ENCODE measurements at places on chromosomes 11 and 22. TPM values are rescaled to one million over a fixed set of nuclear protein-coding genes. Genes with fewer than 3 reads are reported as not detected.

DNA sequence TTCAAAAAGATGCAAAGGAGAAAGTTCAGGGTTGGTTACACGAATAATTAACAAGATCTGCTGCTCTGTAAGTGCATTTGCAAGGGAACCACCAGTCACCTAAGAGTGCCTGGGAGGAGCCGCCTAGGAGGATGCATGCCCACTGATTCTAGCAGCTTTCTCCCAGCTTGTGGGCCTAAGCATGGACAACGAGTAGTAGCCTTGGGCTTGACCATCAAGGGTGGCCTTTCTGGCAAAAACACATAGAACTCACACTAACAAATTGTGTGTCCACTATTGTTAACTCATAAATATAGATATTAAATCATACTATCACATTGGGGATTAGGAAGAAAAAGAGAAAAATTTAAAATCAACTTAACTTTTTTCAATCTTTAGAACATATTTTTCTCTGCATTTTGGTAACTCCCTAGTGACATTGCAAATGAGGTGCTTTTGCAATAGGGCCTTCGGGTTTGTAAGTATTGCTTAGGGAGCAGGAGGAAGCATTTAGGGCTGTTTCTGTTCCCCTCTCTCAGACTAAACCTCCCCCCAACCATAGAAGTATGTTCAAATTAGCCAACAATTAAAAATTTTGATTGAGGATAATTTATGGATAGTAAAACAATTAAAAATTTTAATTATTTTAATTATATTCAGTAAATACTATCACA is 57.3 kb upstream of the CEP295 start:
- DNase-seq = no peak

DNA sequence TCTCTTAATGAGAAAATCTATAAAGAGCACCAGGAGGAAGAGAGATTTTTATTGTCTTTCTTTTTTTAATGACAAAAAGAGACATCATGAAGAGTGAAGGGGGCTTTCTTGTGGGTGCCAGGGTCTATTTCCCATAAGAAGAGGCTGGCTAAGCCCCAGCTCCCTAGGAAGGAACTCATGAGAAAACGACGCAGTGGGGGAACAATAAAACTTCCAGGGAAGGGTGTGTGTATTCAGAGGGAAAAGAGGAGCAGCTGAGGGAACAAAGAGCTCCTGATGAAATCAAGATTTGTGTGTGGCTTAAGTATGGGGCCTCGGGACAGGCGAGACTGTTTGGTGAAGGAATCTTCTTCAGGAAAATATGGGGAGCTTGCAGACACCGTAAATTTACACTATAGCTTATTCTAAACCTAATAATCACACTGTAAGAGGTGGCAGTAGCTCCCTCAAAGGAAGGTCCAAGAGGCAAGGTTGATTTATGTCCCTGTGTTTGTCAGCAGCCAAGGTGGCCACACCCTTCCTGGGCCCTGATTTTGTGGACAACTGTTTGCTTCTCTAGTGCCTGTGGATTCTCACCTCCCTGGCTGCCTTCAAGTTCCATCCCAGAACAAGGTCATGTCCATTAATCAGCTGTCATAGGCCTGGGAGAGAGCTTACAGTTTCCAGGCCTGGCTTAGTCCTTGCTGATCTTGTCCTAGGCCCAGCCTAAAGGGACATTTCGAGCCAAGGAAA is 615.7 kb downstream of the INSC start:
- DNase-seq = no peak

DNA sequence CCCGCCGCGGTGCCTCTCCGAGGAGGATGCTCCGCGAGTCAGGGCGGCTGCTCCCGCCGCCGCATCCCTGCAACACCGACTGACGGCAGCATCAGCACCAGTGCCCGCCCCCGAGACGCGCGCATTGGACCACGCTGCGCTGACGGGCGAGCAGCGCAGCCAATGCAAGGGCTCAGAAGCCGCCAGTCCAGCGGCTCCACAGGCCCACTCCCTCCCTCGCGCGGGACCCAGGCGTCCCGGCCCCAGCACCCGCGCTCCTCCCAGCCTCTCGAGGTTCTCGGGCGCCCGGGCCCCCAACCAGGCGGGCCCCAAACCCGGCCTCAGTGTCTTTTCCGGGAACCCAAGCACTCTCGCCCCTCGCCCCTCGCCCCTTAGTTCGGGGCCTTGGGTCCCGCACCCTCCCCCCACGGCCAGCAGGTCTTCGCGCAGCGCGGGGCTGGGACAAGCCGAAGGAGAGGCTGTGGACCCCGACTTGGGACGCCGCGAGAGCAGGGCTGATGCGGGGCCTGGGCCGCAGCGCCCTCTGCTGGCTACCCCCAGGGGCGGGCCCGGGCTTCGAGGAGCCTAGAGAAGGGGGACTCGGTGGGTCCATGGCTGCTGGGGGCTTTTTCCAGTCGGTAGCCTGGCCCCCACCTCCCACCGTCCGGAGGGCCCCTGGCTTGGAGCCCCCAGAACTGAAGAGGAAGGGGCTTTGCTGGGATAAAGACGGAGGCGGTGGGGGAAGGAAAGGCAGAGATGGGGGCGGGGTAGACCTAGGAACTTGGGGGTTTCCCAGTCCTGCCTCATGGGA is at the start of gene NRXN2:
Gene NRXN2, minus strand, starts transcription at position 81 of the 790 bp plus-strand sequence. CDS start 9,498 bp downstream, outside the sequence.
- DNase-seq = peak; percentile 75

DNA sequence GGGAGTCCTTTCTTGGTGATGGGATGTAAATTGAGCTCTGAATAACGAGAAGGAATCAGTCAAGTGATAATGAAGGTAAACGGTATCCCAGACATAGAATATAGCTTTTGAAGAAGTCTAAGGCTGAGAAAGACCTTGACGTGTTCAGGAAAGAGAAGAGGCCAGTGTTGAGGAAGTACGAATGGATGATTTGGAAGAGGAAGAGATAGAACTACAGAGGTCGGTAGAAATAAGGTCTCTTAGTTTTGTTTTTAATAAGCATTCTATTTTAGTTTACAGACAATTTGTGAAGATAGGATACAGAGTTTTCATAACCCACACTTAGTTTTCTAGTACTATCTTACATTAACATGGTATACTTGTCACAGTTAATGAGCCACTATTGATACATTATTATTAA is 1598.1 kb downstream of the FAM181B start:
- no peak for DNase-seq

DNA sequence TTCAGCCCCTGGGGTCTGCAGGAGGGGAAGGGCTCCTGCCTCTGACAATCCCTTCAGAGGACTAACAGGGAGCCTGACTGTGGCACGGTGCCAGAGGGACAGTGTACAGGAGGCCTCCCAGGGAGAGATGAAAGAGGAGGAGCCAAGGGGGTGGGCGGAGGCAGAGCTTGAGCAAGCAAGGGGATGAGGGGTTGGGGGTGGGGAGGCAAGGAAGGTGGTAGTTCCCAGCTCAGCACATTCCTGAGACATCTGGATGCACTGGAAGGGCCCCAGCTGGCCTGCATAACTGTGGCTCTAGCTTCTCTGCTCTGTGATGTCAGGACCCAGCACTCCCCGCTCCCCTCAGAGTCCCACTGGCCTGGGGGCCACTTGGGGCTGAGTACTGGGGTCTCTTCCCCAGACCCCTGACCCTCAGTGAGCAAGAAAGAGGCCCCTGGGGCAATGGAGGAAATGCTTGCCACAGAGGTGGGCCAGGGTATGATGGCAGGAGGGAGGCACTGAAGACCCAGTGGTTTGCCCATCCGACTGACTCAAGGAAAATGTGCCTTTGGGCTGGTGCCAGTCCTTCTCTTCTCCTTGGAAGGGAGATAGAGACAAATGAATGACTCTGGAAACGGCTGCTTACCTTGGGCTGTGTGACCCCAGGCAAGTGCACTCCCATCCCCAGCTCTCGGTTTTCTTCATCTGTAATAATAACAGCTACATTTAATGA is 13.3 kb downstream of the CREB3L1 start:
- peak; percentile 97 for DNase-seq

Gene SYT13
- total RNA-seq = not detected

DNA sequence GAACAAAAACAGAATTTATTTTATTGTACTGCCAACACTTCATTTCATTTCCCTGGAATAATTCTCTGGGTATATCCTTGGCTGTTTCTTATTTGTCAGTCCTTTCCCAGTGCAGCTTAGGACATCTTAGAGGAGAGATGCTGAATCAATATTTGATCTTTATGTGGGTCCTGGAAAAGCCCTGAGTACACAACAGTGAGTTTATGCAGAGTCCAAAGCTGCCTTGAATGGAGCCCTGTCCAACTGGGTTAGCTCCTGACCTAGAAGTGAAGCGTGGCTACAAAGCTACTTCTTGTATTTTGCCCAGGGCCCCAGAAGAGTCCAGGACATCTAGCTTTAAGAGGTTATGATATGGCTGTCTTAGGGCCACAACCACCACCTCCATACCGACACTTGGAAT is 378.0 kb upstream of the FAT3 start:
- DNase-seq = no peak

DNA sequence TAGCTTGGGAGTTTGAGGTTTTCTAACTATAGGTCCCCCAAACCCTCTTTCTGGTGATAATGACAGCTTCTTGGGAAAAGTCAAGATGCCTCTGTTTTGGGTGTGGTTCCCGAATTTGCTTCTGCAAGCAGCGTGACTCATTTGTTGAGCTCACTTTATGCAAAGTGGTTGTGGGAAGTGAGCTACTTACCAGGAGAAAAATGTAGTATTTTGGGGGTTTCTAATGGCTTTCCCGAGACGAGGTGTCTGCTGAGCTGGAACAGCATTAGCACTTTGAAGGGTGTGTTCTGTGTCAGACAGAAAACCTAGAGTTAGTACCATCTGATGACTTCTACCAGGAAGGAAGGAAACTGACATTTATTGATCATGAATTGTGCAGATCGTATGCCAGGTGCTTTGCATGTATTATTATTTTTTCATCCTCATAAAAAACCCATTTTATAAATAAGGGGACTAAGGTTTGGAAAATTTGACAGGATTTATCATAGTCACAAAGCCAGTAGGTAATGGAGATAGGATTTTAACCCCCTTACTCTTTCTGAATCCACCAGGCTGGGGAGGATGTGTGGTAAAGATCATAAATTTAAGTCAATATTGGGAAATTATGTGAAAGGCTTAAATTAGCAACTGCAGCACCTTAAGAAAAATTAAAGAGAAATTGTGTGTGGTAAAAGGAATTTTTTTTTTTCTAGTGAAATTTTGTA is 108.8 kb upstream of the CD44 start:
- peak; percentile 72 for DNase-seq

DNA sequence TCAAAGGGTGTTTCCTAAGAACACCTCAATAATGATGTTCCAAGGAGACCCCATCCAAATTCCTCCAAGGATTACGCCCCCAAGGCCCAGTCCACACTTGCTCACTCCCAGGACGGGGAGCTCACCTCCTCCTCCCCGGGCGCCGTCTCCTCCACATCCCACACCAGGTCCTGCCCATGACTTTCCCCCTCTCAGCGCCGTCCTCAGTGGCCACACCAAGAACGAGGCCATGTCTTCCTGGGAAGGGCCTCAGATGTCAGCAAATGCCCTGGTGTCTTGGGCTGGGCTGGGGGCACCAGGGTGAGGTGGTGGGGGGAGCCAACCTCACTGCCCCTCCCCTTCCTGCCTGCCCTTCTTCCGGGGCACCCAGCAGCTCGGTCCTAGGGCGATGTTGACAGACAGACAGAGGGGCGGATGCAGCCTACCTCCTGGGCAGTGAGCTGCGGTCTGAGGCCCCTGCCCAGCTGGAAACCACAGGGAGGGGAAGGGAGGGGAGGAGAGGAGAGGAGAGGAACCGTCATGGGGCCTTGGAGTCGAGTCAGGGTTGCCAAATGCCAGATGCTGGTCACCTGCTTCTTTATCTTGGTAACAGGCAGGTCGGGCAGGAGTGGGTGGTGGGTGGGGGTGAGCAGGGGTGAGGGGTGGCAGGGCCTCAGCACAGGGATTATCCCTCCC is at the start of the genes C11orf21 and TSPAN32:
Gene C11orf21, minus strand, starts transcription at position 288 of the 675 bp plus-strand sequence. Its CDS starts 110 bp downstream, at position 178.
Gene TSPAN32, plus strand, starts transcription at position 383 of the 675 bp plus-strand sequence. Its CDS starts 137 bp downstream, at position 520.
- DNase-seq = peak; percentile 17

Gene CRYBB3
- total RNA-seq = not detected

Gene NPAS4
- total RNA-seq = not detected

Gene KDM2A
- total RNA-seq = 56.8 TPM

- peak; percentile 4 for DNase-seq
These were observed 10.4 kb downstream of the SPATA19 start for GRCh38 chr11:133834682-133835592.

Gene IL17REL
- total RNA-seq = not detected

DNA sequence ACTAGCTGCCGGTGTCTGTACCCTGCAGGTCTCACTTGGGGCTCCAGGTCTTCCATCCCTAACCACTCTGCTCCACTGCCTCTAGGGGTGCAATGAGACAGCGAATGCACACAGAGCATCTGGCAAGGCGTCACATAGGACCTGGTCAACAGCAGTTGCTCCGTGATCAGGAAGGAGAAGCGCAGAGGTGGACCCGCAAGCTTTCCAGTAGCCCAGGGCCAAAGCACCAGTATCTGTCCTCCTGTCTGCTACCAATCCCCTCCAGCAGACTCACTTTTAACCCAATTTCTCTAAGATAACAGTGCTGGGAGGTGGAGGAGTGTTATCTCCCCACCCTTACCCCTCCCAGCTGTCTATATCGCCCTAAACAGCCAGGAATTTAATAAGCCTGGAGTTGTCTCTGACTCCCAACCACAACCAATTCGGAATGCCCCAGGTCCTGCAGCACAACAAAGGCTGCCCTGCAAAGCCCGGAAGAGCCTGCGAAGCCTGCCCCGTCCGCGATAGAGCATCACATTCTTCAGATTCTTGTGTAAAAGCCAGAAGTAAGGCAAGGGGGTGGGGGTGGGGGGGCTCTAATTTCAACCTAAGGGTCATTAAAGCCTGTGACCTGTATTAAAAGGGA is 19.3 kb downstream of the MYH9 start:
- DNase-seq = peak; percentile 83
